ENCODE measurements at places on chromosomes 5 and 9.

- DNase-seq = no peak
These were observed 116.5 kb downstream of the ZNF354C start for GRCh38 chr5:179176571-179177230.

DNA sequence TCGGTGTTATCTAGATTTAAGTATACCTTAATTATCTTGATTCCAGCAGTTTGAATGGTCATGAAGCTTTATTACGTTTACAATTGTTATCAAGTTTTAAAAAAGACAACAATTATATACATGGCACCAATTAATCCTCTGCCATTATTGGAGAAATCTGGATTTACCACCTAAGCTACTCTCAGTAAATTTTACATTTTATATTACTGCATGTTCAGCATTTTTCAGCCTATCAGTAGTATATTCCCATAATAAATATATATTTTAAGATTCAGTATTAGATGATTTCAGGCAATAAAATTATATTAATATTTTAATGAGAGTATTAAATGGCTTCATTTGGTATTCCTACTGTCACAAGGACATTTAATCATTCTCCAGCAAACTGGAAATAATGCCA lies 264.5 kb upstream of the PRDM9 start:
- DNase-seq = no peak

GRCh38 chr9:136784249-136784996 lies 6.7 kb upstream of the TMEM141 start:
- no peak for DNase-seq

GRCh38 chr5:174337276-174338184 lies 292.0 kb downstream of the NSG2 start:
- no peak for DNase-seq

DNA sequence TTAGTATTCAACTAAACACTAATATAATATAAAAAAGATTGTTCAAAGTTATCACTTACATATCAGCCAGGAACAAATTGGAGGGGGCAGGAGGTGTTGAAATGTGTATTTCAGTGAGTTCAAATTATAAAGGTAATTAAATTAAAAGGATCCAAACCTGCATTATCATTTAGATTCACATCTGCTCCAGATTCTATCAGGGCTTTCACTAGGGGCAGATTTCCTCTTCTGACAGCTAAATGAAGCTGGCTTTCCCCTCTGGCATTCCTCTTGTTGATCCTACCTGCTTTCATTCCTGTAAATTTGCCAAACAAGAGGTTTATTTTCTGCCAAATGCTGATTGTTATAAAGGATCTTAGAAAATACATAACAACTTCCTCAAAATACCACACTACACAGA lies 86.3 kb upstream of the GCNT4 start:
- DNase-seq = no peak

GRCh38 chr9:69622676-69623075 lies 49.5 kb downstream of the APBA1 start:
- no peak for DNase-seq

DNA sequence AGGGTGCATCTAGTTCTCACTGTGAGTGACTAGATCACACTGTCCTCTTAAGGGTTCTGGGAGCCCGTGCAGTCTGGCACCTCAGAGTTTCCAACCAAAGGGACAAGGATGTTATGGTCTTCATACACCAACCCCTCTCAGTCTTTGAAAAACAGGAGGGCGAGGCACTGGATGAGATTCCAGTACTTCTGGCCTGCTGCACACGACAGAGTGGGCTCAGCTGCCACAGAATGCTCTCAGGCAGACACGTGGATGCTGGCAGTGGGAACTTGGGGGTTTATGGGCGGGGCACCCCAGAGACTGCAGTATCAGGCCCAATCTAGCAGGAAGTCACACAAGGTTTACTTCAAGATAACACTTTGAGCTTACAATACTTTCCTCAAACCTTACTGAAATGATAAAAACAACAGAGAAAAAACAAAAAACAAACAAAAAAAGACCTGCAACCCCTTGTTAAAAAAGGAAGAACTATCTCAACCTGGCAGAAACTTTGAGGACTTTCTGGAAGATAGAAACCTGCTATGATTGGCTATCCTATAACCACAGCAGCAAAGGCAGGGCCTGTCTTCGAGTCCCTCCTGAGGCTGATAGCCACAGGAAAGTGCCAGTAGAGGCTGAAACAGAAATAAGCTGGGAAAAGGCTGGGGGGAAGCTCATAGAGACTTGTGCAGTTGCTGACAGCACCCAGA lies 28.3 kb upstream of the TGFBR1 start:
- DNase-seq = peak; percentile 76

GRCh38 chr5:90709323-90710155 lies 150.9 kb downstream of the ADGRV1 start:
- no peak for DNase-seq

- DNase-seq = no peak
These were observed 193.6 kb upstream of the ANKRD55 start for GRCh38 chr5:56426693-56427092.

DNA sequence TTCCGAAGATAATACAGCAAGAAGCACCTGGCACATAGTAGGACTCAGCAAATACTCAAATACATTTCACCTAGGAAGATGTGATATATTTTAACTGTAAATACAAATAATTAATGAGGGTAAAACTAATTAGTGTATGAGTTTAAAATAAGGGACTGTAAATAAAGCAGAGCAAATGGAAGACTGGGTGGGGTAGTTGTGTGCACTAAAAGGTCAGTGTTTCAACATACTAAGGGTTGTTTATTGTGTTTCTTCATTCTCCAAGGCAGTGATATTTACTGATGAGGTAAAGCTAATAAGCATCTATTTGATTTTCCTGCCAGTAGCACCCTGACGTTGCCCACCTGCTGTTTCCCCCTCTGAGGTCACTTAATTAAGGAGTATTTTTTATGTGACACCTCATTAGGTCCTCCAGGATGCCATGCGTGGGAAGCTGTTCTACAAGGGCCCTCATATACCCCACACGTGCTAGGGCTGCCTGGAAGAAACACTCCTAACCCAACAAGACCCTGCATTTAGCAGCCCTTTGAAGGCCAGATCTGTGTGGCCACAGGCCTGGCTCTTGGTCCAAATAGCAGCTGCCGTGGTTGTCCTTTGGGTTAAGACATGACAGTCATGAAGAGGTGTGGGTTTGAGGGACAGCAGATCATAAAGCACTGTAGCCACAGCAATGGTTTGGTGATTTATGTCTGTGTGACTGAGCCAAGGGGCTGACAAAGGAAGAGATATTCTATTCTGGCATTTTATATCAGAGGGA lies 97.5 kb upstream of the RPS23 start:
- DNase-seq = no peak

DNA sequence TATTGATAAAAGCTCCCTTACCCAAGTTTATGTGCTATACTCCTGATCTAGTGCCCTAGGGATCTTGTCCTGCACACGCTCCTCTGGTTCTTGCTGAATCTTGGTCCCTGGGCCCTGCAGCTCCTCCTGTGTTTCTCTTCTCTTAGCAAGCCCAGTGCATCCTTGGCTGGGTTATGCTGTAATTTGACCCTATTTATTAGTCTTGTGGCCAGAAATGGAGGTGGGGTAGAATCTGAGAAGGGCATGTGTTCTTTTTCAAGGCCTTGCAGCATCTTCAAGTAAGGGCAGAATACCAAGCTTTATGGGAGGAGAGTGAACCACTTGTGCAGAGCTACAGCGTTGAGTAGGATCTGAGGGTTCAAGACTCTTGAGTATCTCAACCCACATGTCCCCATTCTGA lies 366.8 kb downstream of the FAM170A start:
- DNase-seq = no peak

DNA sequence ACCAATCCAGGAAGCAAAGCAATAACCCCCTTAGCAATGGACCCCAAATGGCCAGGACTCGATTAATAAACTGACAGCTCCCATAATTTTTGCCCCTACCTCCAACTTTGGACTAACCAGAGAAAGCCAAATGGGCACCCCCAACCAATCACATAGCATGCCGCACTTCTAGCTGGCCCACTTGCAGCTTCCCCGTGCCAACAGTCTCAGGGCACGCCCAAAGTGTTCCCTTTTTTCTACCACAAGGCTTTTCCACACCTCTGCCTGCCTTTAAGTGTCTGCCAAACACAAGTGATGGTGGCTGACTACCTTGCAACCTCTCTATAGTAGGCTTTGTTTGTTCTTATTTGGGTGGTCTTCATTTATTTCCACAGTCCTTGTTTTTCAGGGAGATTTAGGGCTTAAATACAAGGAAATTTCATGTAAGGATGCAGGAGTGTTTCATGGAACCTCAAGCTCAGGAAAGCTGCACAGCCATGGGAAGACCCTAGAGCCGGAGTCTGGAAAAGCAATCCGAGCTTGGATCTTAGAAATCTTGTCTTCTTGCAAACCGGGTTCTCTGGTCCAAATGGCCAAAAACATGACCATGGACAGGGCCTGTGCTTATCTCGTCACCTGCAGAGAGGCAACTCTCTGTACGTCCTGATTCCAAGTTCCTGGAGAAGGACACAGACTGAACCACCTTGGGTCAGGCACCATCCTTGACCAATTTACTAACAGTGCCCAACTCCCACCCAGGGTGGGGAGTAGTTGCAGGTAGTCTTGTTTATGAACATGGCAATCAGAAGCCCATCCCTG lies 89.2 kb downstream of the THBS4 start:
- DNase-seq = no peak

- DNase-seq = no peak
These were observed 117.6 kb downstream of the PCSK1 start for GRCh38 chr5:96315431-96315830.

DNA sequence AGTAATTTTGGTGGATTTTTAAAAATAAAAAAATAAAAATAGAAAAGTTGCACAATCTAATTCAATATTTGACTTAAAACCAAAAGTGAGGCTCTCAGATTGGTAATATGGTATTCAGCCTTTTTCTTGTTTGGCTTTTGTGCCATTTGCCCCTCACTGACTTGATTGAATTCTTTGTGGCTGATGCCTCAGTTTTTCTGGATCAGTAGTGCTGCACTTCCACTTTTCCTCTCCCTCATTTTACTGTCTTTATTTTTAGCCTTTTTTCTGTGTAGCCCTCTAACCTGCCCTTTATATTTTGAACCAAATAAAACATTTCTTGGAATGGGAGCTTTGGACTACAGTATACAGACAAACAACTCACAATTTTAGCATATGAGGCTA lies 3.8 kb upstream of the MSMP start:
- no peak for DNase-seq

DNA sequence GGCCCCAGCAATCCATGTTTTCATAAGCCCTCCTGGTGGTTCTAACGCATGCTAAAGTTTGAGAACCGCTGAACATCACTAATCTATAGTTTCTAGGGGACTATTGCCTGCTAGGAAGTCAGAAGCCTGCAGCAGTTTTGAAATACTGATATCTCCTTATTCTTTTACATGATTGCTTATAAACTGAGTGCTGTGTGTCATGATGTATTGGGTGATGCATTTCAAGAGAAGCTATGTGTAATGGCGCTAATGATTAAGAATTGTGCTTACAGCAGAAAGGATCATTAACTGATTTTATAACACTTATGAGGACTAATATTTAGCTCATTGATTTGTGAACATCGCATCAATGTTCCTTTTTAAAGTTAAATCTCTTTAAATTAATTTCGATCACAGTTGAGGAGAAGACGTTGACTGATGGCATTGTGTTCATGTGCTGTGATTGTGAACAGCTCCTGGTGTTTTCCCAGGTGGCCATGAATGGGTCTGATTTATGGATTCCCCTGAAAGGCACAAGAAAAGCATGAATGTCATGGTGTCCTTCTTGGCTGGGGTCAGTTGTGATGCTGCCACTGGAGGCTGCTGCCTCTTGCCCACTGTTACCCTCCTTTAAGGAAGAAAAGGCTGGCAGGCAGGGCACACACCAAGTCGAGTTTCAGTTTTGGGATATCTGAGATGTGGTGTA lies 12.0 kb upstream of the DAP start:
- DNase-seq = no peak

GRCh38 chr5:170757182-170757601 lies 26.3 kb upstream of the GABRP start:
- no peak for DNase-seq

DNA sequence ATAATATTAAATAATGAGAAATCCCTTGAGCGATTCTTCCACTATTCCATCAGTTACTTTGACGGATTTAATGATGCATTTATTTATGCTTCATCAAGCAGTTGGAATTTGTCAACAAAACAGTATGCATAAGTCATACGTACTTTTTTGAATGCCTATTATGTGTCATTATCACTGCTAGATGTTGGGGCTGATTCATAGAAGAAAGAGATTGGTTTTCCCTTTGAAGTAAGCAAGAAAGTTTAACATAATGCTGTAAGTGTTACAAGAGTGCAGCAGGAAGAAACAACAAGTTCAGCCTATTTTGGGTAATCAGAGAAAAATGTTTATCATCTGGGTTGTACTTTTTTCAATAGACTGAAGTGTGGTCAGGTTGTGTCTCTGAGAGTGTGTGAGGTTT lies 121.2 kb upstream of the RANBP3L start:
- no peak for DNase-seq

GRCh38 chr9:127828262-127829031 lies 25.8 kb downstream of the FPGS start:
- DNase-seq = no peak

DNA sequence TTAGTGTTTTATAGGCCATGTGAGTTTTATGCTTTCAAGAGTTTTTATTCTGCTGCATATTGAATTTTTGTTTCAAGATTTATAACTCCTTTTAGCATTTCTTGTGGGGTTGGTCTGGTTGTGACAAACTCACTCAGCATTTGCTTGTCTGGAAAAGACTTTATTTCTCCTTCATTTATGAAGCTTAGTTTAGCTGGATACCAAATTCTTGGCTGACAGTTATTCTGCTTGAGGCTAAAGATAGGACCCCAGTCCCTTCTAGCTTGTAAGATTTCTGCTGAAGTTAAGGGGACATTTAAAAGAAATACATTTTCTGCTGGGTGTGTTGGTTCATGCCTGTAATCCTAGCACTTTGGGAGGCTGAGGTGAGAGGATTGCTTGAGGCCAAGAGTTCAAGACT lies 36.8 kb downstream of the IQGAP2 start:
- no peak for DNase-seq

GRCh38 chr9:72119853-72120252 lies 29.4 kb upstream of the GDA start:
- no peak for DNase-seq

DNA sequence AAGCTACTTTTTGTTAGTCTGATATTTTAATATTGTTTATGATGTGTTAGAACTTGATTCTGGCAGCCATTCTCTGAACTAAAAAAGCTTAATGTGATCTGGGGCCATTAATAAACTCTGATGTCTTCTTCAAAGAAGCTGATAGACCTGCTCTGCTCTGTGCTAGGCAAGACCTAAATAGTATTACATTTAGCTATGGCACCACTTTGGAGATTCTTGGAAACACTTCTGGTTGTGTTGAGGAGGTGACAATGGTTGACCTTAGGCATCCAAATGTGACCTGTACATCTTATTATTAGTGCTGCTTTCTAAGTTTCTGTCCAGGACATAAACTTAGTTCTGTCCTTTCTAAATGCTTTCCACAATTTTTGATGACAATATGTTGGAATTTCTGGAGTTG lies 21.7 kb upstream of the SCGB3A2 start:
- no peak for DNase-seq

GRCh38 chr5:95471487-95471886 lies 80.3 kb downstream of the FAM81B start:
- no peak for DNase-seq

- no peak for DNase-seq
These were observed 76.5 kb upstream of the GOLM1 start for GRCh38 chr9:86175743-86176456.
